Ecto neural progenitor cell (in vitro differentiated cells): ENCODE measurements at places on chromosomes 16 and 17.

DNA sequence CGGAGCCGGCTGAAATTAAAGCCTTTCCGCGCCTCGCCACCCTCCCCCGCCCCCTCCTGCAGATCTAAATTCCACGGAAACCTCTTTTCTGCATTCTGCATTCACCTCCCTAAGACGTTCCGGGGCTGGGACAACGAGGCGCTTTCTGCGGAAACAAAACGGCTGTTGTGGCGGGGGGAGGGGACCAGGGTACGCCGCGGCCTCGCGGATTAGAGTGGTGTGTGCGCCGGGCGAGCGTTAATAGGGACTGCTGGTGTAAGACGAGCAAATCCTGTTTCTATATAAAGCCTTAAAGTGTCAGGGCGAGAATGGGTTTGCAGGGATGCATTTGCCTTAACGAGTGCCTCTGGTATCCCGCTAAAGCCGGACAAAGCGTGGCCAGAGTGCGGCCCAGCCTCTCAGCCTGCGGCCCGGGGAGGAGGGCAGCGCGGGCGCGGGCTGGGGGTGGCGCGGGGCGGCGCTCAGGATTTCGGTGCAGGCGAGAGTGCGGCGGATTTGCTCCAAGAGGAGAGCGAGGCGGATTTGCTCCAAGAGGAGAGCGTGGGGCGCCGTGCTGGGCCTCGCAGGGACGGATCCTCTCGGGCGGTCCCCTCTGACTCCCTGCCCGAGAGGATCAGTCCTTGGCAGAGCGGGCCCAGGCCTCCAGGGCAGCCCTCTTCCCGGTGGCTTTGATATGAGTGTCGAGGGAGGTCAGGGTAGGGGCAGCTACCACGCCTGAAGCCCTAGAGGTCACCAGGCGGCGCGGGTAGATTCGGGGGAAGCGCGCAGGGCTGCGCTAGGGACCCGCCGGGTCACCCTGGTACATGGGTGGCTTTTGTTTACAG is 5.1 kb downstream of the BAHCC1 start:
- DNase-seq, result peak; percentile 89

- DNase-seq, result no peak
Measured at GRCh38 chr17:48179071-48179945, 71.7 kb downstream of the SNX11 start.

- DNase-seq, result no peak
Measured at GRCh38 chr17:59503500-59503899, 61.9 kb upstream of the DHX40 start.

GRCh38 chr17:75970626-75971025 is 8.3 kb downstream of the ACOX1 start:
- DNase-seq, result no peak

DNA sequence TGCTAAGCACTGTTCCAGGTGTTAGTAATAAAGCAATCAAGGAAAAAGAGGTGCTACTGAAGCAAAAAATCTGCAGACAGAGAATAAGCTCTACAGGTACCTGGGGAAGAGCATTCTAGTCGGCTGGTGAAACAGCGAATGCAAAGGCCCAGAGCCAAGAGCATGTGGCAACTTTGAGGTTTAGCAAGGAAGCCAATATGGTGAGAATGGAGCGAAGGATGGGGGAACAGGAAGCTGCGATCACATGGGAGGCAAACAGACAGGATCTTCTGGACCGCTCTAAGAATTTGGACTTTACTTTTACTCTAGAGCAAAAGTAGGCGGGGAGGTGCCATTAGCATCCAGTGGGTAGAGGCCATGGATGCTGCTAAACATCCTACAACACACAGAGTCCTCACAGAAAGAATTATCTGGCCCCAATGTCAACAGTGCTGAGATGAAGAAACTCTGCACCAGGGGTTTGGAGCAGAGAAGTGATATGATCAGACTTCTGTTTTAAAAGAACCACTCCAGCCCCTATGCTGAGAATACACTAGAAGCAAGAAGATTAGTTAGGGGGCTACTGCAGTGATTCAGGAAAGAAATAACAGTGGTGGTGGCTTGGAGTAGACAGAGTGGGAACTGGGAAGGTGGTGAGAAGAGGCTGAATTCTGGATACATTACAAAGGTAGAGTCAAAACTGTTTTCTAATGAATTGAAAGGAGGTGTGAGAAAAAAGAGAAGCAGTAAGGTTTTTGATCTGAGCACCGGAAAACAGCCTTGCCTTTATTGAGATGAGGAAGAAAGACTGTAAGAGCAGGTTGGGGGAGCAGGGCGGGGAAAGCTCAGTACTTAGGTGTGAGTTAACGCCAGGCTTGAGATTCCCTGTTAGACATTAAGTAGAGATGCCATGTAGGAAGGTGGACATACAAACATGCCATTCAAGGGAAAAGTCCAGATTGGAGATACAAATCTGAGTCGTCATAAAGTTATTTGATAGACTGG is 11.0 kb downstream of the EFTUD2 start:
- no peak for DNase-seq
